ENCODE measurements at places on chromosomes 2 and 18. TPM values are rescaled to one million over a fixed set of nuclear protein-coding genes. Genes with fewer than 3 reads are reported as not detected.

The ST8SIA3 gene
- total RNA-seq, result not detected

DNA sequence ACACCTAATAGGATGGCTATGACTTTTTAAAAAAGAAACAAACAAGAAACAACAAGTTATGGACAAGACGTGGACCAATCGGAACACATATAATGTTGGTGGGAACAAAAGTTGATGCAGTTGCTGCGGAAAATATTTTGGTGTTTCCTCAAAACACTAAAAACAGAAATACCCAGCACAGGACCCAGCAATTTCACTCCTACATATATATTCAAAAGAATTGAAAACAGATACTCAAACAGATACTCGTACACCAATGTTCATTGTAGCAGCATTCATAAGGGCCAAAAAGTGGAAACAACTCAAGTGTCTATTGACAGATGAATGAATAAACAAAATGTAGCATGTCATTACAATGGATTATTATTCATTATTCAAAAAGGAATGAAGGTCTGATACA lies 12.1 kb downstream of the CCDC141 start:
- H3K27ac ChIP-seq, result no peak overlapping the region
- H3K27me3 ChIP-seq, result no peaks in the 10 kb centered on the region
- no peaks in the 10 kb centered on the region for H3K4me1 ChIP-seq
- no peaks in the 10 kb centered on the region for H3K36me3 ChIP-seq
- H3K4me3 ChIP-seq, result no peak overlapping the region

GRCh38 chr2:204250692-204251091 lies 294.6 kb upstream of the PARD3B start:
- DNase-seq, result no peak
- H3K36me3 ChIP-seq, result no peaks in the 10 kb centered on the region
- no peaks in the 10 kb centered on the region for H3K4me1 ChIP-seq

- no peak overlapping the region for H3K4me3 ChIP-seq
- H3K4me1 ChIP-seq, result no peaks in the 10 kb centered on the region
- no peaks in the 10 kb centered on the region for H3K27me3 ChIP-seq
- no peak overlapping the region for H3K27ac ChIP-seq
- no peak for DNase-seq
- no peaks in the 10 kb centered on the region for H3K36me3 ChIP-seq
Observed at GRCh38 chr2:41718705-41719104, 329.1 kb upstream of the PKDCC start.

The MC5R gene
- not detected for total RNA-seq

DNA sequence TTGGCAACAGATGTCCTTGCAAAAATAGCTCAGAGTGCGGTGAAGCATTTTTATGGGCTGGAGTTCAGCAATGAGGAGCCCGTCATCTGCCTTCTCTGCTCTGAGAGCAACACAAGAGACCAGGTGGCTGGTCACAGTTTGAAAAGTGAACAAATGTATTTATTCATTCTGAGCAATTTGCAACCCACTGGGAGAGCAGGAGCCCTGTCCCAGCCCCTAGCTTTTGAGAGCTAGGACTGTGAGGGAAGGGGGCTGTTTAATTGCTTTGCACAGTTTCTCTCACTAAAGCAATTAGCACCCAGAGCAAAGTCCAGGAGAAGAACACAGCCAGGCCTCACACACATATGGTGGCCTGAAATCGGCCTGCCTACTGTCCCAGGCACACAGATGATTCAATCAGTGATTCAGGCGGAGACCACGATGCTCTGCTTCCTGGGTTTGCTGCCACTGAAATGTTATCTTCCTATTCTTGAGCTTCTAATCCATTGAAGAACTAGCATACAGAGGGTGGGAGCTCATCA lies 646.1 kb upstream of the ACVR2A start:
- H3K27me3 ChIP-seq, result no peaks in the 10 kb centered on the region
- no peaks in the 10 kb centered on the region for H3K4me1 ChIP-seq
- H3K27ac ChIP-seq, result no peak overlapping the region

The SLC14A1 gene
- not detected for total RNA-seq

The GIGYF2 gene
- total RNA-seq, result 60.6 TPM

- DNase-seq, result no peak
- H3K4me3 ChIP-seq, result no peak overlapping the region
- H3K27me3 ChIP-seq, result no peaks in the 10 kb centered on the region
Observed at GRCh38 chr2:20615466-20616241, 35.2 kb downstream of the HS1BP3 start.

The ICA1L gene
- 2.5 TPM for total RNA-seq

The FOXD4L1 gene
- total RNA-seq, result 0.64 TPM

GRCh38 chr2:25073025-25073424 lies 31.1 kb downstream of the EFR3B start:
- DNase-seq, result no peak
- no peak overlapping the region for H3K4me3 ChIP-seq
- peaks cover 11% of the 10 kb centered on the region for H3K27me3 ChIP-seq
- no peaks in the 10 kb centered on the region for H3K36me3 ChIP-seq
- no peak overlapping the region for H3K27ac ChIP-seq
